Neural progenitor cell (in vitro differentiated cells): ENCODE measurements at places on chromosomes 7 and 10. TPM values are rescaled to one million over a fixed set of nuclear protein-coding genes. Genes with fewer than 3 reads are reported as not detected.

DNA sequence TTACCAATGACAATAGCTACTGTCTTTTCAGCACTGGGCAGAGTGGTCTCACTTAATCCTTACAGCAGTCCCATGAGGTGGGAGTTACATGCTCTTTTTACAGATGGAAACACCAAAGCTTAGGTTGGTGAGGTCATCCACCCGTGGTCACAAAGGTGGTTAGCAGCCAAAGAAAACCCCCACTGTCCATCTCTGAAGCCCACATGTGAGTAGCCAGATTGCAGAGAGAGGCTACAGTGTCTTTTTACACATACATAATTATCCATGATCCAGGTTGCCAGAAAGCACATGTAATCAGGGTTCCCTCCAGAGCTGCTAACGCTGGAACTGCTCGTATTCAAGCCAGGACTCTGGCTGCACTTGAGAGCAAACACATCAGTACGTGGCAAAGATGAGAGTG lies 24.6 kb upstream of the ANKRD2 start:
- no peak for DNase-seq

DNA sequence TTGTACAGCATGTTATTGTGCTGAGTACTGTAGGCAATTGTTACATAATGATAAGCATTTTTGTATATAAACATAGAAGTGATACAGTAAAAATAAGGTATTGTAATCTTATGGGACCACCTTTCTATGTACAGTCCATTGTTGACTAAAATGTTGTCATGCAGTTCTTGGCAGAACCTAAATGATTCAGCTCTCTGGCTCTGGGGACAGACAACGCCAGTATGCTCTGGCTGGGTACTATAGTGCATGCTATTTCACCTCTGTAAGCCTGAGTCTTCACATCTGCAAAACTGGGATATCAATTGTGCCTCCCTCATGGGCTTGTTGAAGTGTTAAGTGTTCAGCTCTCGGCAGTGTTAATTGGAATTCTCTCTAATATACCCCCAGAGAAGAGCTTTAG lies 674.3 kb downstream of the INHBA start:
- DNase-seq = no peak

DNA sequence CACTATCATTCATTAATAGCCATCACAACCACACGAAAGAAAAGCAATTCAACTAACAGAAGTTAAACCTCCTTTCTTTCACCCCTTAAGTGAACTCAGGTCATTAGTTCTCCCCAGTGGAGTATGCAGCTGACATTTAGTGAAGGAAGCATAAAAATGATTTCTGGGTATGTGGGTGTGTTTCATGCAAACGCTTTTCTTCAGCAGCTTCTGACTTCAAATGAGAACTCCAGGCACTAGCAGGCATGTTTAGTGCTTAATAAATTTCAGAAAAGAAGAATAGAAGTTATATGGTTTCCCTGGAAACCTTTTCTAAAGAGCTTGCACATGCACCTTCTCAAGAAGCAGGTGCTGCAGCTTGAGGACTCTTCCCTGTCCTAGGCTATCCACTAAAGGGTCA lies 62.5 kb downstream of the PIK3CG start:
- DNase-seq = no peak

GRCh38 chr7:12802070-12802469 lies 114.6 kb downstream of the ARL4A start:
- DNase-seq = no peak

- no peak for DNase-seq
Observed at GRCh38 chr10:31702005-31702404, 226.6 kb downstream of the ARHGAP12 start.

DNA sequence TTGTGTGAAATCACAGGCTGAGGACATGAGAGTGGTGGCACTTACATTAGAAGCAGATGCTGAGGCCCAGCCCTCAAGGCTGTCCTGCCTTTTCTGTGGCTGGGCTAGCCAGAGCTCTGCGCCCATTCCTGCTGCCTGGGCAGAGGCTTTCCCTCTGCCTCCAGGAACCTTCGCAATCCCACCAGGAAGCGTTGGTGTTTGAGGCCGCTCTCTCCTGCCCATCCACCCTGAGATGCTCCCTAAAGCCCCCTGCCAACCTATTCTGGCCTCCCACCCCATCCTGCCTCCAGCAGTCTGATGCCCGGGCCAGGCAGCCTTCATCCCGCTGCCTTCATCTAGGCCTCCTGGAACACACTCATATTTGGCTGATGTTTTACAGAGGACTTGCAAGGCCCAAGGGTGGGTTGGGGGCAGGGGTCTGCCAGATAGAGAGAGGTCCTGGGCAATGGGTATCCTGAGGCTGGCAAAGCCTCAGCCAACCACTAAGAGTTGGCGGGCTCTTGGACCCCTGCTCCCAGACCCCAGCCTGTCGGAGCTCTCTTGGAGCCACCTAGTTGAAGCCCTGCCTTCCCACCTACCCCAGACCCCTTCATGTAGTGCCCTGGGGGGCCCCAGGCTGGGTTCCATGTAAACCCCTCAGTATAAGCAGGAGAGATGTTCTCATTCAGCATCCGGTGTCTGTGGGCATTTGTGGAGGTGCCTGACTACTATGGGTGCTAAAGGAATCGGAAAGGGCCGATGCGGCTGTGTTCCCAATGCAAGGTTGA lies 32.7 kb downstream of the LDB3 start:
- DNase-seq = no peak

GRCh38 chr10:101075775-101076174 lies 14.0 kb downstream of the KAZALD1 start:
- DNase-seq = no peak

DNA sequence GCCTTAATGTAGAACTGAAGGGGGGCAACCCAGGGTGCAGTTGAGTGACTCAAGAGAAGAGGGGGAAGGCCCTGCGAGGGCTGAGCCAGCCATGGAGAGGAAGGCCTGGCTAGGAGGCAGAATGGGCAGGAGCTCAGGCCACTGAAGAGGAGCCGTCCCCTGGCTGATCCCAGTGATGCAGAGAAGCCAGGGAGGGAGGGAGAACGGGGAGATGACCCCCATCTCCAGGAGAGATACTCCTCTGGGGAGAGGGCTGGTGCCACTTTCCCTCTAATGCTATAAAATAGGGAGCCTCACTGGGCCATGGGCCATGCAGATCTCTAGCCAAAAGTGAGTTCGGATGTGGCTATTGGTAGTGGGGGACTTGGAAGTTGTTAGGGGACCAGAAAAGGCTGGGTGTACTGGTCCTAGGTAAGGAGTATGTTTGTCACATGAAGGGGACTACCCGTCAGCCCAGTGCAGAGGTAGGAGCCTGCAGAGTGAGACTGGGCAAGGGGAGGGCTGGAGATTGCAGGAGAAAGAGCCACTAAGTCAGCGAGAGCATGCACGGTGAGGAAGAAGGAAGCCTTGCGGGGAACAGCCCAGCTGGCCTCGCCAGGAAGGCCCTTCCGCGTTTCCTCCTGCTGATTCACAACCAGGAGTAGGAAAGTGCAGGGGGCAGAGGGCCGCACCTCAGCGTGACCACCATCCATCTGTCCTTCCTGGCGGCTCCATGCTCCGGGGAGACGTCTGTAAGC lies 347.6 kb downstream of the TCERG1L start:
- DNase-seq = no peak

GRCh38 chr10:89869180-89869579 lies 167.8 kb downstream of the KIF20B start:
- no peak for DNase-seq

The PARD3 gene
- 55.3 and 58.7 TPM in 2 replicates for total RNA-seq

The STEAP1 gene
- total RNA-seq = 1.5 and 2.3 TPM in 2 replicates

The TMEM225B gene
- total RNA-seq = 0.53 TPM in 1 of 2 replicates, not detected in the other

The IGFBP3 gene
- 22.0 and 29.0 TPM in 2 replicates for total RNA-seq

The PRXL2A gene
- 81.4 and 107 TPM in 2 replicates for total RNA-seq

The CHAT gene
- not detected in 2 replicates for total RNA-seq

The CCSER2 gene
- total RNA-seq = 24.0 and 39.3 TPM in 2 replicates

The NPC1L1 gene
- 0.09 TPM in 1 of 2 replicates, not detected in the other for total RNA-seq
